Muscle of leg (tissue), 16 donors: ENCODE measurements at places on chromosomes 7 and 10.

- DNase-seq: no peak
Measured at GRCh38 chr7:40356312-40356711, 221.5 kb downstream of the SUGCT start.

- no peak for DNase-seq
Measured at GRCh38 chr10:62373639-62373994, 552 bp upstream of the ZNF365 start.

- peak; percentile 36 for DNase-seq
Measured at GRCh38 chr10:119448628-119449584, 93.6 kb downstream of the RGS10 start.

GRCh38 chr7:135758531-135758932 is 9.9 kb upstream of the FAM180A start:
- DNase-seq: peak; percentile 49

DNA sequence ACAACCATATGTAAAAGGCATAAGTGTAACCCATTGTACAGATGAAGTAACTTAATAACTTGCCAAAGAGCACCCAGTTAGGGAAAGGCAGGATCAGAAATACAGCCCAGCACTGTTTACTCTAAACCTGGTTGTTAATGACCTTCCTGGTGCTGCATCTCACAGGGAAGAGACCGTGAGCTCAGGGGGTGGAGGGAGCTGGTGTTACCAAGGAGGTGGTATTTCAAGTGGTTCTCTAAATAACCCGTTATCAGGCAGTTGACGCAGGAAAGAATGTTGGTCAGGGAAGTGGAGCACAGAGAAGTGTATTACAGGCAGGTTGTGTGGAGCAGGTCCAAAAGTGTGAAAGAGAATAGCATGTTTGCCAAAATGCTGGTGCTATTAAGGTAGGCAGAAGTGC is 4.4 kb upstream of the ST7 start:
- DNase-seq: no peak
